LHCN-M2 (cell line): ENCODE measurements at places on chromosomes 4 and X. TPM values are rescaled to one million over a fixed set of nuclear protein-coding genes. Genes with fewer than 3 reads are reported as not detected.

GRCh38 chr4:80101792-80102116, 28.7 kb upstream of the ANTXR2 start:
- peak; percentile 69 for DNase-seq

DNA sequence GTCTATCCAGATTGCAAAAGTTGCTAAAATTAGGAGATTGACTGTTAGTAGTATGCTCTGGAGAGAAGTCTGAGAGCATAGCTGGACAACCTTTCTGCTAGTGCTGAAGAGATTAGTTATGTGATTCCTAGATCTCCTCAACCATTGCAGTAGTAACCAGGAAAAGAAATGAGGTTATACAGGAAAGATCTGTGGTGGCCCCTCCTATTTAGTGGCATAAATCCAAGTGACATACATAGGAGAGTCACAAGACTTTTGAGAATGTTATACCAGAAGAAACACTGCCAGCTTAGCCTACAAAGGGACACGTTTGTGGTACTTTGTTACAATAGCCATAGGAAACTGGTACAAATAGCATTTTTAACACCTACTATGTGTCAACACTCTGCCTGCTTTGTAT, 105.2 kb downstream of the ATP10D start:
- no peak for DNase-seq

DNA sequence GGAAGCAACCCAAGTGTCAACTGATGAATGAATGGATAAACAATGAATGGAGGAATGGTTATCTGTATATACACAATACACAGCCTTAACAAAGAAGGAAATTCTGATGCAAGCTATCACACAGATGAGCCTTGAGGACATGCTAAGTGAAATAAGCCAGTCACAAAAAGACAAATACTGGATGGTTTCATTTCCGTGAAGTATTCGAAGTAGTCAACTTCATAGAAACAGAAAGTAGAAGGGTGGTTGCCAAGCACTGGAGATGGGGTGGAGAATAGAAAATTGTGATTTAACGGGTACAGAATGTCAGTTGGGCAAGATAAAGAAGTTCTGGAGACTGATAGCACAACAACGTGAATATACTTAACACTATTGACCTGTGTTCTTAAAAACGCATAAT, 28.2 kb downstream of the CENPU start:
- no peak for DNase-seq

GRCh38 chr4:26432419-26432818, 57.9 kb downstream of the CCKAR start:
- peak; percentile 17 for DNase-seq

GRCh38 chr4:153189016-153189801, 15.0 kb upstream of the TRIM2 start:
- DNase-seq: no peak

DNA sequence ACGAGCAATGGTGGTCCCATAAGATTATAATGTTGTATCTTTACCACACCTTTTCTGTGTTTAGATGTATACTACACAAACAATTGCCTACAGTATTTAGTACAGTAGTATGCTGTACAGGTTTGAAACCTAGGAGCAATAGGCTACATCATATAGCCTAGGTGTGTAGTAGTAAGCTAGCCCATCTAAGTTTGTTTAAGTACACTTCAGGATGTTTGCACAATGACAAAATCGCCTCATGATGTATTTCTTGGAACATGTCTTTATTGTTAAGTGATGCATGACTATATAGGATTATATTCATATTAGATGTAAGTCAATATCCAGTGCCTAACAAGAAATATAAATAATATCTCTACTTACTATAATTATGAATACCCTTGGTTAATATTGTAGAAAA, 104.6 kb downstream of the SLC10A6 start:
- DNase-seq: no peak

DNA sequence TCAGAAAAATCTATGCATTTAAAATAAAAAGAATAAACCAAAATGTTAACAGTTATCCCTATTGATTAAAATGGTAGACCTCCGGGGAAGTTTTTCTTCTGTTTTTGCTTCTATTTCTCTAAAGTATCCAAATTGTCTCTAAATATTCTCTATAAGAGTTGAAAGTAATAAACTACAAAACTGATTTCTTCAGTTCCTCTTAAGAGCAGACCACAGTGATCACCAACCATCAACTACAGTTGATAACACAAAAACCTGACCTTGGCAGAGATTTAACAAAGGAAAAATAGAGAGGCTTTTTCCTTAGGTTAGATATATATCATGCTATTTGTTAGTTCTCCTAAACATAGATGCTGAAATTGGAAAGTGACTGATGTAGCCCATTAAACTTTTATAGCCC, 27.3 kb downstream of the DDX60 start:
- no peak for DNase-seq

CT45A9 gene
- not detected in 2 replicates for total RNA-seq
